ENCODE measurements at places on chromosomes 1 and 21.

- DNase-seq, result peak; percentile 73
Observed at GRCh38 chr1:2548068-2548589, 8.0 kb upstream of the TNFRSF14 start.

DNA sequence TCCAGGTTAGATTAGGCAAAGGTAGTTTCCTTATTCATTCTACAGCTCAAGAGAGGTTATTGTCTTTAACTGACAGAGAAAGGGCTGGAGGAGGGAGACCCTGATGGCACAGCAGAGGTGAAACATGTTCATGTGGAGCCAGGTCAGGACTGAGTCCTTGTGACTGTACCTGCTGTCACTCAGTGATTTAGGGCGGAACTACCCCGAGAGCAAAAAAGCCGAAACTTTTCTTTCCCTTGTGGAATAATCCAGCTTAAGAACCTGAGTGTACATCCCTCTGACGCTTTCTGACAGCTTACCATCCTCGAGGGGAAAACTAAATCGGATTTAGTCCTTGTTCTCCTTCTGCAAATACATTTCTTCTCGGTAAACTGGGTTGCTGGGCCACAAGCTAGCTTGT, 273.2 kb downstream of the BACH1 start:
- no peak for DNase-seq

DNA sequence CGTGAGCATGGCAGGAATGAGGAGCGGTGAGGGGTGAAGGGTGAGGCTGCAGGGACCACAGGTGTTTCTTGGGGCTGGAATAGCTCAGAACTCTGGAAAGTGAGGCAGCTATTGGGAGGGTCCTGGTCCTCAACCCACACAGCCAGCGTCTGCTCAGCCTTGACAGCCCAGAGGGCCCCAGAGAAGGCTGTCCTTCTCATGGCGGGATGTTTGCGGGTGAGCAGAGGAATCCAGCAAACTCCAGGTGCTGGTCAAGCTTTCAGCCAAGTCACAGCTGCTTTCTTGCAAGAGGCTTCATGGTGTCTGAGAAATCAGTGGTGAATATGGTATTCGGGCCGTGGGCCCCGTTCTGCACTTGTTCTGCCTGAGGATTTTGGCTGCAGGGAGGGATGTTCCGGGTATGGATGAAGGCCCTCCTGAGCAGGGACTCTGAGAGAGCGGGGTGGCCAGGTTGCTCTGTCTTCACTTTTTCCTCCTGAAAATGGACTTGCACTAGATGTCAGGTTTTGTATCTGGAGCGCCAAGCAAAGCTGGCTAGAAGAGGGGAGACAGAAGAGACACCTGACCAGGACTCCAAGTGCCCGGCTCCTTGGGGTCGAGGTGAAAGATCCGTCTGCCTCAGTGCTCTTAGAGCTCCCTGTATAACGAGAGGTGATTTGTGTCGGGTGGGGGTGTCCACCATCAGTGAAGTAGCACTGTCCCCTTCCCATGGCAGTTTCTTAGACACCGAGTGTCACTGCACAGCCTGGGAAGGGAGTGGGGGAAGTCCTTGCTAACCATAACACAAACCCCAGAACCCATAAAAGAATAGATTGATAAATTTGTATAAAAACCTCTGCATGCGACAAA, 139.9 kb downstream of the PEX14 start:
- DNase-seq, result no peak

GRCh38 chr1:77620273-77620672, 62.2 kb downstream of the ZZZ3 start:
- no peak for DNase-seq

GRCh38 chr1:17907999-17908398, 152.9 kb downstream of the ACTL8 start:
- no peak for DNase-seq

Measured in T-helper 9 cell (primary cell).